ENCODE measurements at places on chromosomes 13 and 19.

- DNase-seq = no peak
These were observed 63.8 kb downstream of the RNF17 start for GRCh38 chr13:24827799-24828198.

GRCh38 chr13:68905186-68905585, 1202.4 kb upstream of the ATXN8OS start:
- DNase-seq = no peak

GRCh38 chr13:50277127-50277526, 261.9 kb downstream of the KCNRG start:
- no peak for DNase-seq

DNA sequence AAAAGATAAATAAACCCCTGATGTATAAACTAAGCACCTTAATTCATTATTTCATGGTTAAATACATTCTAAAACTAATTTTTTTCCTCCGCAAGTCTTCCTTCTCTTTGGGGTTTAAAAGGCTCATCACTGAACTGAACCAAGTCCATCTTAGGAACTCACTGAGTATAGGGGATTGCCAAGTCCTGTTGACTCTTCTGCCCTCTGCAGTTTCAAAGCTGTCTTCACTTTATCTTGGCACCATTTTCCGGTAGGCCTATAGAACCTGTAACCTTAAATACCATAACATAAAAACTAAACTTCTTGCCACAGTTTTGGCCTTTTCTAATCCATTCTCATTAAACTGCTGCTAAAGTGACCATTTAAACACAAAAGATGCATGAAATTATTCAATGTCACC, 66.5 kb upstream of the USPL1 start:
- peak; percentile 26 for DNase-seq

- DNase-seq = no peak
These were observed 78.9 kb downstream of the TEX26 start for GRCh38 chr13:31011193-31011860.
